NCI-H2227 treated with DMSO at 0.1 percent for 48 hours (cell line): ENCODE measurements at places on chromosomes 16 and 17.
A peak's percentile ranks its signal among the peaks of the same experiment; 100 is the strongest.

DNA sequence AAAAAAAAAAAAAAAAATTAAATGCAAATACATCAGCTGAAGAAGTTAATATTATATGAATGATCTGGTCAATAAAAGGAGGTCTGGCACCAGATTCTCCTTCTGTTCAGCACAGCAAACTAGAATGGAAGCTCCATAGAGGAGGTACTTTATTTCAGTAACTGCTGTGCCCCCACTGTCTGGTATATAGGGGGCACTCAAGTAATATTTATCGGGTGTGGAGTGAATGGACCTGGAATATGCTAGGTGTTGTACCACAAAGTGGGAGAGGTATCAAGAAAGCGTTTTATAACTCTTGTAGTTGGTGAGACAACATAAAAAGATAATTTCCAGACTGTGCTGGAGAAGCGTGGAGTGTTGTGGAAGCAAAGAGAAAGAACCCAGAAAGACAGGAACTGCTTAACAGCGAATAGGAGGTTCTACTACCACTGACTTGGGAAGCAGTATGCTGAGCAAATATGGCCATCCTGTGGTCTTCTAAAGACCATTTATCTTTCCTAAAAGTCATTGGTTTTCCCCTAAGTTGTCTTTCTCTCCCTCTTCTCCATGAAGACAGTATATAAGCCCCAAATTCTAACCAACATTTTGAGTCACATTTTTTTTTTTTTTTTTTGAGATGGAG, 12.2 kb upstream of the PRKCA start:
- DNase-seq: no peak

GRCh38 chr16:87701078-87701460, 64.7 kb downstream of the KLHDC4 start:
- DNase-seq: no peak

GRCh38 chr17:54021418-54021817, 198.7 kb downstream of the KIF2B start:
- DNase-seq: no peak

DNA sequence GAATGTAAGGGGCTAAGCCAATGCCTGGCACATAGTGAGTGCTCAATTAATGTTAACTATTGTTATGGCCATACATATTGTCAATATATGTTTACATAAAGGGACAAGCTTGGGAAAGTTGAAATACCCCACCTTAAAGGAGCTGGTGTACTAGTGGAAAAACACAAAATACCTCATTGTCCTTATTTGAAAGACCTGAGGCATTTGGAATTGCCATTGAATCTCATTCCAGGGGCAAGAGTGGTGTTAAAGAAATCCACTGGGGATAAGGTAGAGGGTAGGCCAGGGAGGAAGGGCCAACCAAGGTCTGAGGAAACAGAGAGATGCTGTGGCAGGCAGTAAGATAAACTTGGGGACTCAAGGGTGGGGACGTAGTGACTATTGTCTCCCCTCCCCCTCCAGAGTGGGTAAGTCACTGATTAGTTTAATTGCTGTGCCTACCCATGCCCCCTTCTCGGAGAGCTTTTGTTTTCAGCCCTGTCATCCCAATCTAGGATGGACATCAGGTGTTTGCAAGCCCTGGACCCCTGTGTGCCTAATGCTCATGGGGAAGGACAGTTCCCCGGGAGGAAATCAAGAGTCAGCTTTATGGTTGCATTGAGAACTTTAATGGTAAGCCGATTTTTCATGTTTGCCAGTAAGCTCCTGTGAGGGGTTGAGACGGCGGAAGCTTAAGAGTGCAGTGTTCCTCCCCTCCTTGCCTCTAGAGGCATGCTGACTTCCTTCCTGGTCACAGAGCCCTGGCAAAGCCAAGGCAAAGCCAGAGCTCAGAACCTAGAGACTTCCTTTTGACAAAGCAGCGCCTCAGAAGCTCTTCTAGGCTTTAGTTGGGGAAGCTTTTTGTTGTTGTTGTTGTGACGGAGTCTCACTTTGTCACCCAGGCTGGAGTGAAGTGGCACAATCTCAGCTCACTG, 2.5 kb upstream of the HEATR9 start:
- no peak for DNase-seq

- DNase-seq: no peak
These were observed 3.7 kb upstream of the PGS1 start for GRCh38 chr17:78374631-78375274.

- DNase-seq: no peak
These were observed 6.4 kb downstream of the TEKT5 start for GRCh38 chr16:10688291-10688690.

DNA sequence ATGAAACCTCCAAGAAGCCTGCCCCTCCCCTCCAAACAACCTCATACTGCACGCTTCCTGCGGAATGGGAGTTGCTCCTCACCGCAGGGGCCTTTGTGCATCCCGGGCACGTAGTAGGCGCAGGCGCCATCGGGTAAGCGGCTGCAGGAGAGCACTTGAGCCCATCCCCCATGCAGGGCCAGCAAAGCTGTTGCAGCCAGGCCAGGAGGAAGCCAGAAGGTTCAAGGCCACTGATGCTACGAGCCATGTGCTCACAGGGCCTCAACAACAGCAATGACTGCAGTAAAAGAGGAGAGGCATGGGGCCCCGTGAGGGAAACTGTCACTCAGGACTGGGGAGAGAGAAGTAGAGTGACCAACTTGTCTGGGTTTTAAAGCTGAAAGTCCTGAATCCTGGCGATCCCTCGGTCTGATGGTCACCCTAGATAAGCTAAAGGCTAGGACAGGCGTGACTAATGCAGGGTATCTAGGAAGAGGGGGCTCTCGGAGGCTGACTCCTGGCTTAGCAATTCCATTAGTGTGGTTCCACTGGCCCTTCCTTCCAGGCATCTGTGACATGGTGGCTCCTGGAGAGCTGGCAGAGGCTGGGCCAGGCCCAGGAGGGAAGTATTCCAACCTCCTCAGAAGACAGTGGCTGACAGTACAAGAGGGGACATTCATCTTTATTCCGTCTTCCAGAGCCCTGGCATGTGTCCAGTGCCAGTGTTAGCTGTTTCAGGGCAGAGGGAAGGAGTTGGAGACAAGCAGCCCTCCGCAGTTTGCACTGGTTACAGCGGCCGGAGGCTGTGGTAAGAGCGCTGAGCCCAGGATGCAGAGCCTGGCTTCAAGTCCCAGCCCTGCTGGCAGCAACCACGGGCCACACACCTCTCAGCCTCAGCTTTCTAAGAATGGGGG, 20.8 kb downstream of the GOSR2 start:
- peak; percentile 20 for DNase-seq

DNA sequence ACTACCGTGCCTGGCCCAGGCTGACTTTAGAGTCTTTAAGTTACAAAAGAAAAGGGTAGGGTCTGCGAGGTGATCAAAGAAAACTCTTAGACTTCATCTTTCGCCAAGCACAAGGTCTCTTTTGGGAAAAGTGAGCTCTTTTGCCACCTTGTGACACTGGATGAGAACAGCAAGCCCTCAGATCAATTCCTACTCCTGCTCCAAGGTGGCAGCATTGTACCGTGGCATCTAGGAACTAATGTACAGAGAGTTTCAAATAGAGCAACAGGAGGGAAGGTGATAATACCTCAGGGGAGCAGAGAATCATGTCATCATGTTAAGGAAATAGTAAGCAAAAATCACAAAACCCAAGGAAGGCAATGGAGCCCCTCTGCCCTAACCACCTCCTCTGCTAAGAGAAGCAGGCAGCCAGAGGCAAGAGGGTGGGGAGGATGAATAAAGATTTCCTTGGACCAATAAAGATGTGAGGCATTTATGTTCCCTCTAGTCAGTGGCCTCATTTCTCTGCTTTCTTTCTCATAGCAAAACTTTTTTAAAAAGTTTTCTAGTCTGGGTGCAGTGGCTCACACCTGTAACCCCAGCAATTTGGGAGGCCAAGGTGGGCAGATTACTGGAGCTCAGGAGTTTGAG, 2.1 kb upstream of the C17orf78 start:
- DNase-seq: peak; percentile 78

DNA sequence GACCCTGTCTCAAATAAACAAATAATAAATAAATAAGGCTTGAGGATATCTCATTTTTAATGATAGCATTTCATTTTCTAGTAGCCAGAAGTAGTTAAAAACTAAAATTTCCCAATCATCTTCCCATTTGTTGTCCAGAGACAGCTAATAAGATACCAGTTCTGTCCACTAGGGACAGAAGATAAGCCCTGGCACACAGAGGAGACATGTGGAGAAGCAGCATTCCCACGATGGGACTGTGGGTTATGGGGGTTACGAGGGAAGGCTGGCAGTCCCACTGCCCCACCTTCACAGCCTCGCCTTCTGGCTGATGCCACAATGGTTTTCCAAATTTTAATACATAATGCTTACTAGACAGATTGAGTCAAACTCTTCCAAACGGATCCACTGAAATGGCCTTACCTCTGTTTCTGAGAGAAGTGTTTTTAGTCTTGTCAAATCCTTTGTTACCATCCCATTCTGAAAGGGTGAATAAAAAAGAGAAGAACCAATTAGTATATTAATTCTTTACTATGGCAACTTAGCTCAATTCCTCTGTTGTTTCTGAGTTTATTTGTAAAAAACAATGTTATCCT, 44.2 kb downstream of the HELZ start:
- no peak for DNase-seq

- no peak for DNase-seq
These were observed 894 bp downstream of the RNF227 start for GRCh38 chr17:7915179-7915610.

- DNase-seq: no peak
These were observed 562 bp downstream of the ZC3H7A start for GRCh38 chr16:11796227-11797165.

- DNase-seq: no peak
These were observed 2.6 kb downstream of the COG4 start for GRCh38 chr16:70520612-70521297.

DNA sequence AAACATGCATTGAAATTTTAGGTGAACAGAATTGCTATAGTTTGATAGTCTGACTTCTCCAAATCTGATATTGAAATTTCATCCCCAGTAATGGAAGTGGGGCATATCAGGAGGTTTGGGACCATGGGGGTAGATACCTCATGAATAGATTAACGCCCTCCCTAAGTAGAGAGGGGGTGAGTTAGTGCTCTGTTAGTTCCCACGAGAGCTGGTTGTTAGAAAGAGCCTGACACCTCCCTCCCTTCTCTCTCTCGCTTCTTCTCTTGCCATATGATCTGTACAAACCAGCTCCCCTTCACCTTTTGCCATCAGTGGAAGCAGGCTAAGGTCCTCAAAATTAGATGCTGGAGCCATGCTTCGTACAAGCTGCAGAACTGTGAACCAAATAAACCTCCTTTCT, 78.8 kb downstream of the BRIP1 start:
- DNase-seq: no peak

DNA sequence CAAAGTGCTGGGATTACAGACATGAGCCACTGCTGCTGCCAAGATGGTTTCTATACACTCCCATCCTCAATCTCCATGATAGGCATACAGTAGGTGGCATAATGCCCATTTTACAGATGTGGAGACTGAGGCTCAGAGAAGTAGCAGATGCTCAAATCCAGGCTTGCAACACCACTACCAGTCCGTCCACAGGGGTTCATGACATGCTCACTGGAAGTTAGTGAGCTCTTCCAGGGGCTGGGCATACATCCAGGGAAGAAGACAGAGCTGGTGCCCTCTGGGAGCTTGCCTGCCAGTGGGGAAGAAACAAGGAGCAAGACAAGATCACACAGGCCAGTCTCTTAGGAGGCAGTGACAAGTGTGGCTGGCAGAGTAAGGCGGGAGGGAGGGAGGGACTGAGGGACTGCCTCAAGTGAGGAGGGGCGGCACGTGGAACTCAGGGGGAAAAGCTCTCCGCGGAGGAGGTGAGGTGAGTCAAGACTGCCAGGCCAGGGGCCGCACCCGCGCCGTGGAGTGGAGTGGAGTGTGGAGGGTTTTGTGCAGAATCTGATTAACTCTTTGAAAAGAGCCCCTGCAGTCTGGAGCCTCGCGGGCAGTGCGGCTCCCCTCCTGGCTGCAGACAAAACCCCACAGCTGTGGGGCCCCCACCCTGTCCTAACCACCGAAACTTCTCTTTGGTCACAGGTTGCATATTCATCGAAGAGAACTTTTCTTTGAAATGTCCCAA, 27.9 kb downstream of the SREBF1 start:
- DNase-seq: no peak

DNA sequence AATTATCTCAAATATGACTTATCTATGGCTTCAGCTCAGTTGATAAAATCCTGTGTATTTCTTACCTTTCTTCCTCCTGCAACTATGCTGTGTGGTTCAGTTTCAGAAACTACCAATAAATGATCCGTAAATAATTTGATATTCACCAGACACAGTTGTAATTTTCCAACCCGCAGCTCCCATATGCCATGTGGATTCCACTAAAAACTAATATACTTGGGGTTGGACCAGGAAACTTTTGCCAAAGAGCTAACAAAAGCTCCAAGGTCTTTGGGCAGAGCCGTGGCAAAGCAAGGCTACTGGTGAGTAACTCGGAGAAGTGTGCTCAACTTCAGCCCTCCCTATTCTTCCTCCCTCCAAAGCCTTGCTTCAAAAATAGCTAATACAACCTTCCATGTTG, 2.3 kb upstream of the CHST6 start:
- DNase-seq: no peak

GRCh38 chr16:2160915-2161551, 5.5 kb downstream of the TRAF7 start:
- no peak for DNase-seq

GRCh38 chr16:47666434-47666833, 205.3 kb downstream of the PHKB start:
- DNase-seq: no peak

GRCh38 chr17:77408284-77408683, 267.5 kb downstream of the SEC14L1 start:
- no peak for DNase-seq

- DNase-seq: no peak
These were observed 630 bp downstream of the MILR1 start for GRCh38 chr17:64449545-64449944.

- DNase-seq: no peak
These were observed 9.8 kb downstream of the TRPV2 start for GRCh38 chr17:16425202-16425601.

- no peak for DNase-seq
These were observed 23.5 kb downstream of the NUBP1 start for GRCh38 chr16:10767127-10767526.

DNA sequence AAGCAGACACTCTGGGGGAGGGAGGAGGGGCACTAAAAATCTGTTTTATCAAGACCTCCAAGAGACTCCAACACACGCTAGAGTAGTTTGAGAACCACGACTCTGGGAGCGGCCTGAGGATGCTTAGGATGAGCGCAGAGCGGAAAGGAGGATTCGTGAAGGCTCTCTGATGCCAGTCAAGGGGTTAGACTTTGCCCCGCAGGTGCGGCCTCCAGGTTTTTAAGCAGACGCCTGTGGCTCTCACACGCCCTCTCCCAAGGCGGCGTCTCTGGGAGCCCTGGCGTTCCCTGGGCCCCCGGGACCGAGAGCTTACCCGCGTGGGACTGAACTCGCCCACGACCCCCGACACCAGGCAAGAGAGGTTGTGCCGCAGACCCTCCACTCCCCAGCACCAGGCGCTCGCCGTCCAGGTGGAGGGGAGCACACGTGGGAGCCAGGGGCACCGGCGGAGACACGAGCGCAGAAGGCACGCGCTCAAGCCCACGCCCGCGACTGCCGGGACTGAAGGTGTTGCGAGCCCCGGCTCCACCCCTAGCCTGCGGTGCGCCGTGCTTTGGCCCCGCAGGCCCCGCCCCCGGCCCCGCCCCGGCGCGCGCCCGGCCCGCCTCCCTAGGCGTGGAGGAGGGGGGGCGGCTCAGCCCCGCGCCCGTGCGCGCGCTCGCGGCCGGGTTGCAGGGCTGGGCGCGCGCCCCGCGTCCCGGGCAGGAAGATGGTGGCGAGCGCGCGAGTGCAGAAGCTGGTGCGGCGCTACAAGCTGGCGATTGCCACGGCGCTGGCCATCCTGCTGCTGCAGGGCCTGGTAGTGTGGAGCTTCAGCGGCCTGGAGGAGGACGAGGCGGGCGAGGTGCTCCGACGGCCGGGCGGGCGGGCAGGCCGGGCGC, at the start of gene XYLT2:
XYLT2 (plus strand) TSS at position 695 of the 881 bp plus-strand sequence; CDS start at position 710, 15 bp downstream.
- DNase-seq: peak; percentile 70

GRCh38 chr17:34711646-34712045, 132.3 kb downstream of the TMEM132E start:
- DNase-seq: no peak
